ENCODE measurements at places on chromosomes 7 and 10. TPM values are rescaled to one million over a fixed set of nuclear protein-coding genes. Genes with fewer than 3 reads are reported as not detected.
A peak's percentile ranks its signal among the peaks of the same experiment; 100 is the strongest.

DNA sequence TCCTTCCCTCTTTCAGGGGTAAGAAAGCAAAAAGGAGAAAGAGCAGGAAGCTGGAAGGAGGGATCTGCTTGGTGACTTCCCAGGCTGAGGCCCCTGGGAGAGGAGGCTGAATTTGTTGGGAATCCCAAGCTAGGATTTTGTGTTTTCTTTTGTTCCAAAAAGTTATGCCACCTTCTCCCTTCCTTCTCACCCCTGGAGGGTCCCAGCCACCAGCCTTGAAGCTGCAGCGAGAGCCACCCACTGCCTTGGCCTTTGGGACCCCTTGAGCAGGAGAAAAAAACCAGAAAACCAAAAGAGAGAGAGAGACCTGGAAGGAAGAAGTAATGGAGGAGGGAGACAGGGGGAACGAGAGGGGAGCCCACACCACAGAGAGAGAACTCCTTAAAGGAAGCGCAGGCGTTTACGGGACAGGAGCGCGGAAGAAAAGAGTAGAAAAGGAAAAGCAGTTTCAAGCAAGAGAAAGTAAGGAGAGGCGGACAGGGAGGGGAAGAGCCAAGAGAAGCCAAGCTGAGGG is 7.2 kb downstream of the VAX1 start:
- DNase-seq: no peak

GRCh38 chr10:97888641-97889262 is 39.1 kb downstream of the GOLGA7B start:
- peak; percentile 44 for DNase-seq

CREM gene
- 240 TPM for total RNA-seq

- no peak for DNase-seq
Measured at GRCh38 chr7:50211130-50212015, 93.1 kb upstream of the IKZF1 start.

- no peak for DNase-seq
Measured at GRCh38 chr7:32088451-32088881, 18.3 kb upstream of the PDE1C start.

DNA sequence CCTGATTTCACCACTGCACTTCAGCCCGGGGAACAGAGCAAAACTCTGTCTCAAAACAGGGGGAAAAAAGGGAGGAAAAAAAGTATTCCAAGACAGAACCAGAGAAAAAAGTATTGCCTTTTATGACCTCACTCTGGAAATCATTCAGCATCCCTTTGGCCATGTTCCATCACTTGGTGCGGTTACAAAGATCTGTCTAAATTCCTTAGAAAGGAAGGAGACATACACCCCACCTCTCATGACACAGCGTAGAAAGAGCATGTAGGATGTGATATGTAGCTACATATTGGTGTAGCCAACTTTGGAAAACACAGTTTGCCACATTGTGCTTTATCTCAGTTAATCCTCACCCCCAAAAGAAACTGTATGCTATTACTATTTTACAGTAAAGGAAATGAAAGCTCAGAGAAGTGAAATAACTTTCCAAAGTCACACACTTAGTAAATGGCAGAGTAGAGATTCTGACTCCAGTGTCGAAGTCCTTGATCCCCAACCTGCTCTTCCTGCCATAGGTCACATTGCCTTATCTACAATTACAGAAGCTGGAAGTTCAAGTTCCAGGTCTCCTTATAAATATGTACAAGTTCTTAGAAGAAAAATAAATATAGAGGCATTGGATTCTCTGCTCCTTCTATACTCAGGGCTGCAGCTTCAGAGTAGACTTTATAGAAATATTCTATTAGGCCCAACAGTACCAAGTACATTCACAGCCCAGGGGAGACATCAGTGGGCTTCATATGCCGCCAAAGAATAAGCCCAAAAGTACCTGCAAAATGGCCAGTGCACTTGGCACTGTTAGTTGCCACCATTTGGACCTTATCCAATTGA is 91.6 kb upstream of the KMT2E start:
- DNase-seq: no peak

DNA sequence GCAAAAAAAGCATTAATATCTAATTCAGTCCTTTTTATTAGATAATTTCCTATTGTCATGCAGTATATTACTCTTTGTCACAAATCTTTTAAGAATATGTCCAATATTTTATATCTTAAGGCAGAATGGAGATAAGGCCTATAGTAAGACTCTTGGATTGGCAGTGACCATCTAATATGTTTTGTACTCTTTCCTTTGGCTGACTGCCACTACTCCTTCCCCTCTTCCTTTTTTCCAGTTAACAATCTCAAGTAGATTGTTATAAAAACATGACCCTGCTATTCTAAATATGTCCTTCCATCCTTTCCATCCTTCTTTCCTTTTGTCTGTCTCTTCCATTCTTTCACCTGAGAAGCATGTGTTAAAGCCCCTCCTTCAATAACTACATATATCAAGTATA is 92.8 kb upstream of the TMEM168 start:
- no peak for DNase-seq

GRCh38 chr10:98344589-98345038 is 70.4 kb downstream of the PYROXD2 start:
- no peak for DNase-seq

AGR2 gene
- 650 TPM for total RNA-seq

CDHR1 gene
- 0.35 TPM for total RNA-seq

TWIST1 gene
- total RNA-seq: not detected

GRCh38 chr10:133274751-133275683 is 1.7 kb downstream of the ADAM8 start:
- no peak for DNase-seq

GRCh38 chr7:4109481-4110110 is 572.5 kb upstream of the FOXK1 start:
- DNase-seq: no peak

OR9A2 gene
- total RNA-seq: not detected

SLC18A3 gene
- total RNA-seq: not detected

DNA sequence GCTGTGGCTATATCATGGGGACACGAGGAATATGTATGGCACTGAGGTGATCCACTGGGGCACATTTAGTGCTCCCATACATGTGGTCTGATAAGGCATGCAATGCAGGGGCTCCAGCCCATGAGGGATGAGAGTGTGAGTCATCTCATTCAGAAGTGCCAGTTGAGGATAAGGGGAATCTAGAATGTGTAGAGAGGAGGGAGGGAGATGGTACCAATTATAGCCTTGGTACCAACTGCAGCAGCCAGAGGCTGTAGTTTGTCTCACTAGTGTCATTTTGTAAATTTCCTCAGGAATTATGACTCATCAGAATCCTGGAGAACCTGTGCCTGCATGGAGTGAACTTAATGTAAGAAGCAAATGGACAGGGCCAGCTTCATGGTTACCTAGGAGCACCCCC is 46.2 kb downstream of the LAMB4 start:
- DNase-seq: no peak

DNA sequence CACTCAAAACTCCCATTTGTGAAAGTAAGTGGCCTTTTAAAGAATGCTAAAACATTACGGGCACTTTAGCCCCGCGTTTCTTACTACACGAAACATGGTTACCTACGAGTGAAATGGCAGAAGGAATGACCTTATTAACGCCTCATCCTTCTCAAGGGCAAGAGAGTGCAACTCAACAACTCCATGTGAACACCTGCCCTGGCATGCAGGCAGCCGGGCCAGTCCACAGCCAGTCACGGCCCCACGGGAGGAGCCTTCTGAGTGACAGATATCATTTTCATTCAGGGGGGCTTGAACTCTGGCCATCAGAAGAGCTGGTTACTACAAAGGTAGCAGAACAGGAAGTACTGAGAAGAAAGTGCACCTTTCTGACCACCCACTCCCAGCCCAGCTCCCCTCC is 236.1 kb downstream of the PTPRN2 start:
- DNase-seq: no peak

DNAJC1 gene
- 23.1 TPM for total RNA-seq

GCC1 gene
- total RNA-seq: 19.5 TPM

- DNase-seq: no peak
Measured at GRCh38 chr7:34081935-34082334, 176.6 kb downstream of the BMPER start.

GRCh38 chr7:80082213-80082612 is 52.4 kb upstream of the GNAI1 start:
- no peak for DNase-seq

NDUFA5 gene
- 100 TPM for total RNA-seq

PHYHIPL gene
- not detected for total RNA-seq

GRCh38 chr7:90611115-90611514 is 15.0 kb downstream of the CDK14 start:
- no peak for DNase-seq

All from NCI-H460 (cell line).